Stimulated activated CD8-positive, alpha-beta memory T cell treated with anti-CD3 and anti-CD28 coated beads, Interleukin-2, amount 100 ng/mL, for 1 hour (primary cell): ENCODE measurements at places on chromosomes 7 and 10.

DNA sequence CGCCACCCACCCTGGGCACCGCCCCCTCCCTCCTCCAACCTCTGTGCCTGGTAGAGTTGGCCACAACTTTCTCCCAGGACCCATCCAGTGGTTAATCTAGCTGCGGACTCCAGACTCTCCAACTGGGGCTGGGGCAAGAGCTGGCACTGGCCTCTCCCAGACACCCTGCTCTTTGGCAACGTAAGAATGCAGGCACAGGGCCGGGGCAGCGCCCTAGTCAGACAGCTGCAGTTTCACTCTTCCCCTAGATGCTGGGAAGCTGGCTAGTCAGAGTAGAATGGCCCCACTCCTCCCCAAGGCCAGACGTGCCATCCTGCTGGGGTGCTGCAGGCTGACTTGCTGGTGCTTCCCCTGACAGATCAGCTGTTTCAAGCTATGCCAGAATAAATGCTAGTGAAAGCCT, 22.1 kb downstream of the HSPA12A start:
- no peak for DNase-seq

DNA sequence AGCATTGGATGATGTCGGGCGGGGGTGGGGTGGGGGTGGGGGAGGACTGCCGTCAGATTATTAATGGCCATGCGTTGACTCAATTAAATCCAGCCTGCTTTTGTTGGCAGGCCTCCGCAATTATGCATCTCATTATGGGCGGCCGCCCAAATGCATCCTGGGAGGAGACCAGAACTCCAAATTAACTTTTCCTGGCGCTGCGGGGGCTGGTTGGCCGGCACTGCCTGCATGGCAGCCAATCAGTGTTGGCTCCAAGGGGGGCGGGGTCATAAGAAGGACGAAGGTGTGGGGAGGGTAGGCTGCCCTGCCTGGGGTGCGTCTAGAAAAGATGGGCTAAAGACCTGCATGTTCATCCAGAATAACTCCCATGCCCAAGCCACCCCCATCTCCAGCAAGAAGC, 83.9 kb upstream of the PAX2 start:
- DNase-seq: no peak

- no peak for DNase-seq
Measured at GRCh38 chr7:138948403-138948802, 32.8 kb downstream of the KIAA1549 start.

DNA sequence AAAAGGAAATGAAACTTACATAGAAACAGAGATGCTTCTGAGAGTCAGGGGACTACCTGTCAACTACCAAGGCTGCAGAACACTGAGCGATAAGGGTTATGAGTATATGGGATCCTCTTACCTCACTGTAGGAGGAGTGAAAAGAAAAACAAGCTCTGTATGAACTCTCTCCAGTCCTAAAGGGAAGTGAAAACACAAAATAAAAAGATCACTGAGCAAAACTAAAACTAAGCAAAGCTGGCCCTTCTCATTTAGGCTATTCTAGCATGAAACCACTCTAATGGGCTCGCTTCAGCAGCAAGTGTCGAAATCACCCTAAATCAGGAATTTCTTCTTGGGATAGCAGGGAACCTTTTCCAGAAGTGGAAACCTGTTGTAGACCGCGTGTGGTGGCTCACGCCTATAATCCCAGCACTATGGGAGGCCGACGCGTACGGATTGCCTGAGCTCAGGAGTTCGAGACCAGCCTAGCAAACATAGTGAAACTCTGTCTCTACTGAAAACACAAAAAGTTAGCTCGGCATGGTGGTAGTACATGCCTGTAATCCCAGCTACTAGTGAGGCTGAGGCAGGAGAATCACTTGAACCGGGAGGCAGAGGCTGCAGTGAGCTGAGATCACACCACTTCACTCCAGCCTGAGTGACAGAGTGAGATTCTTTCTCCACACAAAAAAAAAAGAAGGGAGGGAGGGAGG, 27.0 kb downstream of the DCLRE1C start:
- no peak for DNase-seq

DNA sequence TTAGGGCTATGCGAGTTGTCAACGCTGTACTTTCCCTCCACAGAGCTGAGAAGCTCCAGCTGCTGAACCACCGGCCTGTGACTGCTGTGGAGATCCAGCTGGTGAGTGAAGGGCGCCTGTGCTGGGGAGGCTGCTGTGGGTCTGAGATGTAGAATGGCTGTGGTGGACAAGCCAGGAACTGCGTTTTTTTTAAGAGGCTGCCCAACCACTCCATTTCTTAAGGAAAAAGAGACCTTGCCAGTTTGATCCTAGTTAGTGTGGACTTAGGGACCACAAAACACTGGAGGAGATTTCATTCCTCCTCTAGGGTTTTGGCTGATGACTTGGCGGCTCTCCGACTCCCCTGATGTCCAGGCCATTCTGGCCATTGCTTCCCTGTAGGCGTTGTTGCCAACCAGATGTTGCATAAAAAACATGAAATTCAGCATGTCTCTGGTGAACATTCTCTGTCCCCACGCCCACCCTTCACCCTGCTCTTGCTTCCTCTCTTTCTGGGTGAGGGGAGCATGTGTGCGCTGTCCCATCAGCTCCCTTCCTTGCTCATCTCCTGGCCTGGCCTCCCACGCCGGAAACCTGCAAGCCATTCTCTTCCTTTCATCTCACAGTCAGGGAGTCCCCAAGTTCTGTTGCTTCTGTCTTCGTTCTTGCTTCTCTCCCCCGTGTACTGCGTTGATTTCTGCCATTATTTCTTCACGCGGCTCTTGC, 30.9 kb downstream of the CRCP start:
- DNase-seq: no peak

- no peak for DNase-seq
Measured at GRCh38 chr7:132023466-132023865, 467.0 kb upstream of the PODXL start.

DNA sequence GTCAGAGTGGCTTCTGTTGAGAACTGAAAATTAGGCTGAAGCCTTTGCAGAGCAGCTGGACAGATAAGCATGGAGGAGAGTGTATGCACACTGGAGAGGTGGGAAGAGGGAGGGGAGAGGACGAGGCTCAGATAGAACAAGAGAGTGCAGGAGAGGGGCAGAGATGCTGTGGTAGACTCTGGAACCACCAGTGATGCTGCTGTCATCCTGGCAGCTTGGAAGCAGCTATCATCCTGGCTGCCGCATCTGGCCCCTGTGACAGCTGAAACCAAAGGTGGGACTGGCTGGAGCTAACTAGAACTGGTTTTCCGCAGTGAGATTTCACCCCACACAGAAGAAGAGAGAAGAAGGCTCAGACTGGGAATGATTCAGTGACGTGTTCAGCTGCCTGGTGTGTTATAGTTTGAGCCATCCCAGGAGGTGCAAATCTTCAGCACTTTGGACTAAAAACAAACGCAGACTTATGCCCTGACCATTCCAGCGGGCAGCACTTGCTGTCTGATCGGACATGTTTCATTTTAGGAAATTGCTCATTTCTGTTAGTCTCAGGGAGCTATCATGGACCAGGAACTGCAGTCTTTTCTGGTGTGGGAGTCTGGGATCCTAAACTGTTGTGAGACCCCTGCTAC, 38.4 kb downstream of the EEPD1 start:
- no peak for DNase-seq

GRCh38 chr7:92830532-92831110, 5.8 kb downstream of the CDK6 start:
- no peak for DNase-seq

DNA sequence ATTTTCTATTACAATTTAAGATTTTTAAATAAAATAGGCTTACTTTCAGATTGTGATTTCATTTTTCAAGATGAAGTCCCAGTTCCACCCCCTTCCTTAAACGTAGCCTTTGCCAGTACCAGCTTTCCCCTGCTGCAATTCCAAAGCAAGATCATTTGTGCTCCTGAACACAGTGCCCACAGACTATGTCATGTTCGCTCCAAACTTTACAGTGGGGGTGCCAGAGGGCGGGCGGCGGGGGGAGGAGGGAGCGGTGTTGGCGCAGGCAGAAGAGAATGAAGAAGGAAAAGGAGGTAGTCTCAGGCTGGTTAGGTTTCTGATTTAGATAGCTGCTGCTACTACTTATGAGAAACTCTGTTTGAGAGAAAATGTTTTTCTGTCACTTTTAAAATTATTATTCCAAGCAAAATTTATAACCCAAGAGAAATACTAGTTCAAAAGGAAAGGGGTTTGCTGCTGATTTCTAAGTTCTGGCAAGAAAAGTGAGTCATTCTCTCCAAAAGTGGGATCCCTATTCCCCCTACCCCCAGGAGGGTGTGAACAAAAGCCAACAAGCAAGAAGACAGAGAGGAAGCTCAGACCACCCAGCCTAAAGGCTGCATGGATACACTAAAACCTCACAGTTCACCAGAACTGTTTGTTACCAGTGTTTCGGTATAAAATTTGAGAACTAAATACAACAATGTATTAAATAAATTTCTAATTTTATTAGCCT, 109.6 kb downstream of the SRPK2 start:
- DNase-seq: no peak

GRCh38 chr10:17006631-17007417, 122.8 kb downstream of the CUBN start:
- no peak for DNase-seq

GRCh38 chr7:150994141-150994837, 3.5 kb downstream of the NOS3 start:
- no peak for DNase-seq

DNA sequence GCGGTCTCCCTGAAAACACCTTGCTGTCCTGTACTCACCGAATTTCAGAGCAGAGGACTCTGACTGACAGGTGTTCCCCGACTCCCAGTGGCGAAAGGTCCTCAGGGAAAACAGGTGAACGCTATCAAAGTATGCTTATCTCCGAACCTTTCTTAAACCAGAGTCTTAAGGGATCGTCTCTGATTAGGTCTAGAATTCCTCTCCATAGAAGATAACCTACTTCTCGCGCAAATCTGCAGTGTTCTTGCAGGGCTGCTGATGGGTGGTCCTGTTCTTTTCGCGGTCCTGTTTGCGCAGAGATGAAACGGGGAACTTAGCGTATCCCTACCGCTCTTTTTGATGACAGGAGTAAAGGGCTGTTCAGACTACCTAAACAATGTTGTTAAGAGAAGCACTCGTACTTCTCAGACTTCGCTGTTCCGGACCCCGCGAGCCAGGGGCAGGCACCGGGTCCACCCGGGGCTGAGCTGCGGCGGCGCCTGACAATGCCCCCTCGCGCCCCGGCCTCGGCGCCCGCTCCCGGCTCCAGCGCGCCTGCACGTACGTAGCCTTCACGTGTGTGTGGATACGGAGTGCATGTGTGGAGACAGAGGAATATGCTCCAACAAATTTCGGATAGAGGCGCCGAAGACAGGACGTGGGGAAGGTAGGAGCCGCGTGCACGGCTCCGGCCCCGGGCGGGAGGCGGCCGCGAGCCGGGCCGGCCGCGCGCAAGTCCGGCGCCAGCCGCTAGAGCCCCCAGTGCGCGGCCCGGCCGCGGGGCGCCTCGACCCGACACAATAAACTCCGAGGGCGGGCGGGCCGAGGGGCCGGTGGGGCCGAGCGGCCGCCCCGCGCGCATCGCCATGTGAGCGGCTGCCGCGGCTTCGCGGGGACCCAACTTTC, 766 bp upstream of the ZMYND11 start:
- no peak for DNase-seq

GRCh38 chr7:110153222-110153621, 937.7 kb upstream of the LRRN3 start:
- DNase-seq: no peak

- no peak for DNase-seq
Measured at GRCh38 chr7:66205741-66206090, 582 bp downstream of the TPST1 start.

DNA sequence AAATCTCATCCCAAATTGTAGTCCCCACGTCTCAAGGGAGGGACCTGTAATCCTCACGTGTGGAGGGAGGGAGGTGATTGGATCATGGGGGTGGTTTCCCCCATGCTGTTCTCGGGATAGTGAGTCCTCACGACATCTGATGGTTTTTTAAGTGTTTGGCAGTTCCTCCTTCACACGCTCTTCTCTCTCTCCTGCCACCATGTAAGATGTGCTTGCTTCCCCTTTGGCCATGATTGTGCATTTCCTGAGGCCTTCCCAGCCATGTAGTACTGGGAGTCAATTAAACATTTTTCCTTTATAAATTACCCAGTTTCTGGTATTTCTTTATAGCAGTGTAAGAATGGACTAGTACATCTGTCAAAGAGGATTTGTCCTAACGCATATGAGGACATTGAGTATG, 59.5 kb downstream of the RGS10 start:
- DNase-seq: no peak

GRCh38 chr10:124033887-124034218, 59.5 kb downstream of the CHST15 start:
- DNase-seq: no peak

- no peak for DNase-seq
Measured at GRCh38 chr7:105617280-105618015, 36.2 kb upstream of the EFCAB10 start.

- DNase-seq: no peak
Measured at GRCh38 chr10:123560301-123561140, 105.6 kb upstream of the GPR26 start.

- DNase-seq: no peak
Measured at GRCh38 chr7:81624650-81625631, 144.9 kb downstream of the HGF start.

GRCh38 chr7:25643286-25643685, 415.0 kb upstream of the NPVF start:
- DNase-seq: no peak

- no peak for DNase-seq
Measured at GRCh38 chr7:46786221-46786954, 795.5 kb downstream of the TNS3 start.

- no peak for DNase-seq
Measured at GRCh38 chr10:2620827-2621521, 446.4 kb upstream of the PFKP start.

DNA sequence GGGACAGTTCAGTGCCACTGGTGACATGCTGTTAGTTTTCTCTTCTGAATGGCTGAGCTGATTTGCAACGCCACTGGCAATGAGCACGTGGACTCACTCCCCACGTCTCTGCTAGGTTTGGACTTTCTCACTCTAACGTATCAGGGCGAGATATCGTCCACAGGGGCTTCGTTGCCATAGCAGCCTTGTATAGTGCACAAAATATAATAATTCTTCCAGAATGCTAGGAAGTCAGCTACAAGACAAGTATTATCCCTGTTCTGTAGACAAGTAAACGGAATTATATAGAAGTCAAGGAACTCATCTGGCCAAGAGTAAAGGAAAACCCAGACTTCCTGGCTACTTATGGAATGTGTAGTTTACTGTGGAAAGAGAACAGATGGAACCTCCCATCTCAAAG, 226.8 kb downstream of the ARHGAP21 start:
- no peak for DNase-seq

GRCh38 chr10:102639537-102639936, 4.7 kb upstream of the TRIM8 start:
- DNase-seq: no peak
